NCI-H524 (cell line): ENCODE measurements at places on chromosomes 12 and 14.

DNA sequence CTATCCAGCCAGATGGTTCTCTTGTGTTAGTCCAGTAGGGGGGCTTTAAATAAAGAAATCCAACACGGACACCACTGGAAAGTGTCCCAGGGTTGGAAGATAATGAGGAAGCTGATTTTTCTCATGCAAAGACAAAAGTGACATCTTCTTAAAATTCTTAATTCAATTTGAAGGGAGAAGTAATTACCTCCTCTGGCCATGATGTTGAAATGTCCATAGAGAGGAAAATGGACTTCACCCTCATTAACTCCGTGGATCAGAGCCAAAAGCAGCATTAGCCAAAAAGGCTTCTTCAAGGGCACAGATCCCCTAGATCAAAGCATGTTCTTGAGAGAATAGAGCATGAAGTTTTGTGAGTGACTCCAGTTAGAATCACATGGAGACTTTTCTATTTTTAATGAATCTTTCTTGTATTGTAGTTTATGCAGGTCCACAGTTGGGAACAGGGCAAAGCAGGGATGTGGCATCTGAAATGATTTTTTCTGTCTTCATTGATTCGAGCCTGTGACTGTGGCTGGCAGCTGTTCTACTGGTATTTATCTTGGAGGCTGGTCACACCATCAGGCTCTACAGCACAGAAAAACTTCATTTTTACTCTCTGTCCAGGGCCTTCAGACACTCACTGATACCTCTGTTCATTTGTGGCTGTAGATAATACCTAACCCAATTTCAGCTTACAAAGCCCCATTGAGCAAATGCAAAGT lies 1002.5 kb downstream of the AACS start:
- DNase-seq, result peak; percentile 63

DNA sequence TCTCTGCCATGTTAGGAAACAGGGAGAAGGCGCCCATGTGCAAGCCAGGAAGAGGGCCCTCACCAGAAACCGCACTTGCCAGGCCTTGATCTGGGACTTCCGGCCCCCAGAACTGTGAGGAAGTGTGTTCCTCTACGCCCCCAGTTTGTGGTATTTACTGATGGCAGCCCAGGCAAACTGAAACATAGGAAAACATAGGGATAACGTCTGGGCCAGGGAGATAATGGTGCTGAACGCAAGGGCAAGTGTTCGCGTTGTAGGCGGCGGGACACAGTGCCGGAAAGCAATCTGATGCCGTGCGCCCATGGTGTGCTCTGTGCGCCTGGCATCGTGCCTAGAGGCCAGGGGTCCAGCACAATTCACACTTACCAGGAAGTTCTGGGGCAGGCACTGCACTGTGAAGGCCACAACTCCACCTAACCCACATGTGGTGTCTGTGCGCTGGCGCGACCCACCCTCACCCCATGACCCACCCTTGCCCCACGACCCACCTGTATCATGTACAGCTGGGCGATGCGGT lies 53.6 kb downstream of the ARL6IP4 start:
- no peak for DNase-seq

DNA sequence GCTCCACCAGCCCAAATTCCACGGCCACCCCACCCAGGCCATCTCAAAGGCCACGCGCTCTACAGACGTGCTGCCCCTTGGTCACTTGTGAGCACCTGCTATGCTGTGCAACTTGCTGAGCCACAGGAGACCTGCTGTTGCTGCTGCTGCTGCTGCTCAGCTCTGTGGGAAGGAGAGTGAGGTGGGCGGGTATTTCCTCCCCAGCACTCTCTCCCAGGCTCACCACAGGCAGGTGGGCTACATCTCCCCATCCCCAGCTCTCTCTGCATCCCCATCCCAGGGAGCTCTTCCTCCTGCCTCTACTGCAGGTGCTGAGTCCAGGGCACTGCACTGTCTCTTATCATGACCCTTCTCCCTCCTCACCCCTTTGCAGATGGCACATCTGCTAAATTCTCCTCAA lies 306.9 kb downstream of the BCL11B start:
- DNase-seq, result no peak

- DNase-seq, result no peak
Observed at GRCh38 chr14:97028382-97028781, 231.2 kb downstream of the VRK1 start.

GRCh38 chr12:80018119-80018518 lies 81.2 kb upstream of the OTOGL start:
- DNase-seq, result no peak

DNA sequence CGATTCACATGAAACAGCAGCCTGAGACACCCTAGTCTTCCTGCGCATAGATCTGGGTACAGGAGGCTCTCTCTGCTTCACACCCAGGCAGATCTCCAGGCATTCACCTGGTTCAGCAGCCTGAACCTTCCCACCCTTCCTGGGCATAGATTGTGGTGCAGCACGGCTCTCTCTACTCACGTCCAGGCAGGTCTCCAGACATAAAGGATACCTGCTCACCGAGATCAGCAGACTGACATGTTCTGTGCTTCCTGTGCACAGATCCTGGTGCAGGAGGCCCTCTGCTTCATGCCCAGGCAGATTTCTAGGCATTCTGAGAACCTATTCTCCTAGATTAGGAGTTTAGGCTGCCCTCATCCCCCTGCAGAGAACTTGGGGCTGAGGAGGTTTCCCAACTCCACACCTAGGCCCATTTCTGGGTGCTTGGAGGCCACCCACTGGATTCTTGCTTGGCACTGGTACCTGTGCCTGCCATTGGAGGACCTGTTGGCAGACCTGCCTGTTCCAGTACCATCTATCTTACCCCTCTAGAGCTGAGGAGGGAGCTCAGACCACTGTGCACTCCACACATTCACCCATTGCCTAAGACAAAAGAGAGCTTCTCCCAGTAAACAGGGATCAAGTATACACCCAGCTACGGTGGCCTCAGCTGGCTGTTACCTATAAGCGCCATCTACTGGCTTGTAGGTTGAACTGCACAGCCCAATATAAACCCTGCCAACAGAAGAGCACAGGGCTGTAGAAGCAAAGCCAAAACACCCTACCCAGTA lies 28.0 kb upstream of the GARIN6 start:
- DNase-seq, result peak; percentile 12

DNA sequence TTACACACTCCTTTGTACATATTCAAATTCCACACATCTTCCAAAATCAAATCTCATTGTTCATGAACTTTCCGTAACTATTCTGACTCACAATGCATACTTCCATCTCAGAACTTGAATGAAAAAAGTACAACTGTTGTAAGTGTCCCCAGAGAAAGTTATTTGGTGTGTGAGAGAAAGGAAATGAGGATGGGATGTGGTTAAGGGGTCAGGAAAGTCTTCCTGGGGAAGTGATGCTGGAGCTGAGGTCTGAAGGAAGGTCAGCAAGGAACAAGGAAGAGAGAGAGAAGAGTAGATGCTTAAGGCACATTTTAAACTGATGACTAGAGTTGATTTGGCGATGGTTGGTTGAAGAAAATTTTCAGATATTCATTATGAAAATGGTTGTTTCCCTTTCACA lies 340.0 kb upstream of the STXBP6 start:
- DNase-seq, result no peak

- peak; percentile 88 for DNase-seq
Observed at GRCh38 chr14:93184391-93185348, at the start of the genes LYSET and MOAP1. Gene LYSET (plus strand): TSS chr14:93185317. CDS start chr14:93185406, 89 bp downstream. Gene MOAP1 (minus strand): TSS chr14:93184897. CDS start chr14:93184242, 655 bp downstream.

DNA sequence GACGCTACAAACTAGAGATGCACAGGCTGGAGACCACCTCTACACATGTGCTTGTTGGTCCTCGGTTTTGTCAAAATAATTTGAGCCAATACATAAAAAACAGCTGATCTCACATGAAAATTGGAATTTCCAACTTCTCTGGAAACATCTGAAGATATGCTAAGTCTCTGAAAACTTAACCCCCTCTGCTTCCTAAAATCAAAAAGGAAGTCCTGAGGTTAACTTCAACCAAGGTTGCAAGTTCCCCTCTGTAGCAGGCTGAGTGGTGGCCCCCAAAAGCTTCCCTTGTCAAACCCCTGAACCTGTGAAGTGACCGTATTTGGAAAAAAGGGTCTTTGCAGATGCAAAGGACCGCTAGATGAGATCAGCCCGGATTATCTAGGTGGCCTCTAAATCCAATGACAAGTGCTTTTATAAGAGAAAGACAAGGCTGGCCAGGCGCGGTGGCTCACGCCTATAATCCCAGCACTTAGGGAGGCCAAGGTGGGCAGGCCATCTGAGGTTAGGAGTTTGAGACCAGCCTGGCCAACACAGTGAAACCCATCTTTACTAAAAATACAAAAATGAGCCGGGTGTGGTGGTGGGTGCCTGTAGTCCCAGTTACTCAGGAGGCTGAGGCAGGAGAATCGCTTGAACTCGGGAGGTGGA lies 32.0 kb upstream of the VPS37B start:
- DNase-seq, result no peak

- DNase-seq, result peak; percentile 50
Observed at GRCh38 chr12:64181430-64182291, 40.4 kb downstream of the KICS2 start.
